ENCODE measurements at places on chromosomes 3 and 15.

DNA sequence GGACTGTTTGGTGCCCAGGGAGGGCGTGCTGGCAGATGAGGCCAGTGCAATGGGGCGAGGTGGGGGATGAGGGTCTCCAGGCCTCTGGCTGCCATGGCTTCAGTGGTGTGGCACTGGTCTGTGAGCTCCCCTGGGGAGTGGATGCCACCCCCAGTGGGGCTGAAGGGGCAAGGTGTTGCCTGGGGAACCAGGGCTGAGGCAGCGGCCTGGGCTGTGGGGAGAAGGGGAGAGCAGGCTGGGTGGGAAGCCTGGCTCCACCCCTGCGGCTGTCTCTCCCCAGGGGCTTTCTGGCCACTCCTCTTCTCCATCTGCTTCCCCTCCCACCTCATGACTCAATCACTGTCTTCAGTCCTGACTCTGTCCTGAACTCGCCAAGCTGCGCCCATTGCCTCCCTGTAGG lies 88.4 kb upstream of the TLE3 start:
- DNase-seq: no peak

- DNase-seq: no peak
These were observed 19.6 kb upstream of the SRP14 start for GRCh38 chr15:40058476-40059140.

- no peak for DNase-seq
These were observed 29.8 kb upstream of the PLA2G4E start for GRCh38 chr15:42050484-42051255.

DNA sequence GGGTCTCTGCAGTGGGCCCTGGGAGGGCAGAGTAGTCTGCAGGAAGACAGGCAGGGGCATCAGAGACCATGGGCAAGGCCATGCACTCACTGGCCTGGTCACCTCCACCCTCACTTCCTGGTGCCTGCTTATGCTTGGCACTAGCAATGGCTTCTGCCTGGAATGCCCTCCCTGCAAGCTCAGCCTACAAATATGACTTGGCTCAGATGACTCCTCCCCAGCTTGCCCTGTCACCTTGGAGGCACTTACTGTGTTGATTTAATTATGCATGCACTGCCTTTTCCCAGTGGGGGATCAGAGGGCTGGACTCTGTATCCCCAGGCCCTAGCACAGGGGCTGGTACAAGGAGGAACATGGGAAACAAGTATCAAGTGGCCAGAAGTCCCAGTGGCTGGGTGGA lies 7.8 kb downstream of the C3orf18 start:
- no peak for DNase-seq
